ENCODE measurements at places on chromosomes 7 and 10. TPM values are rescaled to one million over a fixed set of nuclear protein-coding genes. Genes with fewer than 3 reads are reported as not detected.

GRCh38 chr10:12822126-12822892 lies 179.2 kb downstream of the CCDC3 start:
- no peak for DNase-seq

DNA sequence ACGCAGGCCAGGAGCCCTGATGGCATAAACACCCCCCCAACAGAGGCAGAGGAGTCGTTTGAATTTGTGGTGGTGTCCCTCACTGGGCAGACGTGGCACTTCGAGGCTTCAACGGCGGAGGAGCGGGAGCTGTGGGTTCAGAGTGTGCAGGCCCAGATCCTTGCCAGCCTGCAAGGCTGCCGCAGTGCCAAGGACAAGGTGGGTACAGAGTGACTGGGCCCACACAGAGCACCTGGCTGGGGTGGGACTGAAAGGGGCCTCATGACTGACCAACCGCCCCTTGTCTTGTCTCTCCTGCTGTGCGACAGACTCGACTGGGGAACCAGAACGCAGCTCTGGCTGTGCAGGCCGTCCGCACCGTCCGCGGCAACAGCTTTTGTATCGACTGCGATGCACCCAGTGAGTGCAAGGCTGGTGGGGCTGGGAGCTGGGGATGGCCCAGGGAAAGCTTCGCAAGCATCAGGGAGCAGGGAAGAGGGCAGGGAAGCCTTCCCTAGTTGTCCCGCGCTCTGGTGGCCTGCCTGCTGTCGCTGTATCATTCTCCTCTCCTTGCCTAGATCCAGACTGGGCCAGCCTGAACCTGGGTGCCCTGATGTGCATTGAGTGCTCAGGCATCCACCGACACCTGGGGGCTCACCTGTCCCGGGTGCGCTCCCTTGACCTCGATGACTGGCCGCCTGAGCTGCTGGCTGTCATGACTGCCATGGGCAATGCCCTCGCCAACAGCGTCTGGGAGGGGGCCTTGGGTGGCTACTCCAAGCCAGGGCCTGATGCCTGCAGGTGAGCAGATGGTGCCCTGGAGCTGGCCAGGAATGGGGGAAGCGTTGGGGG lies 25.4 kb downstream of the GBX1 start:
- no peak for DNase-seq

DNA sequence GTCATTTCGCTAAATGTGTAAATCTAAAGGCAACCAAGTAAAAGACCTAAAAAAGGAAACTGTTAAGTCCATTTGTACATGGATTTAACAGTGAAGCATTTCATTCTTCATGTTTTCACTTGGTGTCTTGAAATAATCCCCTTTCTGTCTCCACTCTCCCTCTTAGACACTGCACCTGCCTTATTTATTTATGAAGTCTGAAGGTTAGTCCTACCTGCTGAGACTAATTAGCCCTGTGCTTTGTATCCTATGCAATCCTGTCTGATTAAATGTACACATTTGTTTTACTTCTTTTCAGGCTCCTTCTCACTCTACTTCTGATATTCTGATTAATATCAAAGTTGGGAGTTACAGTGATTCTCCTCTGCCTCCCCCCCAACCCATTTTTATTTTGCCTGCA lies 1.9 kb upstream of the TCF7L2 start:
- DNase-seq: no peak

GRCh38 chr7:102874166-102874829 lies 38.5 kb upstream of the LRRC17 start:
- DNase-seq: no peak

GRCh38 chr10:416091-416515 lies 273.4 kb downstream of the DIP2C start:
- no peak for DNase-seq

GRCh38 chr7:153130052-153130451 lies 370.5 kb downstream of the ACTR3B start:
- DNase-seq: no peak

DNA sequence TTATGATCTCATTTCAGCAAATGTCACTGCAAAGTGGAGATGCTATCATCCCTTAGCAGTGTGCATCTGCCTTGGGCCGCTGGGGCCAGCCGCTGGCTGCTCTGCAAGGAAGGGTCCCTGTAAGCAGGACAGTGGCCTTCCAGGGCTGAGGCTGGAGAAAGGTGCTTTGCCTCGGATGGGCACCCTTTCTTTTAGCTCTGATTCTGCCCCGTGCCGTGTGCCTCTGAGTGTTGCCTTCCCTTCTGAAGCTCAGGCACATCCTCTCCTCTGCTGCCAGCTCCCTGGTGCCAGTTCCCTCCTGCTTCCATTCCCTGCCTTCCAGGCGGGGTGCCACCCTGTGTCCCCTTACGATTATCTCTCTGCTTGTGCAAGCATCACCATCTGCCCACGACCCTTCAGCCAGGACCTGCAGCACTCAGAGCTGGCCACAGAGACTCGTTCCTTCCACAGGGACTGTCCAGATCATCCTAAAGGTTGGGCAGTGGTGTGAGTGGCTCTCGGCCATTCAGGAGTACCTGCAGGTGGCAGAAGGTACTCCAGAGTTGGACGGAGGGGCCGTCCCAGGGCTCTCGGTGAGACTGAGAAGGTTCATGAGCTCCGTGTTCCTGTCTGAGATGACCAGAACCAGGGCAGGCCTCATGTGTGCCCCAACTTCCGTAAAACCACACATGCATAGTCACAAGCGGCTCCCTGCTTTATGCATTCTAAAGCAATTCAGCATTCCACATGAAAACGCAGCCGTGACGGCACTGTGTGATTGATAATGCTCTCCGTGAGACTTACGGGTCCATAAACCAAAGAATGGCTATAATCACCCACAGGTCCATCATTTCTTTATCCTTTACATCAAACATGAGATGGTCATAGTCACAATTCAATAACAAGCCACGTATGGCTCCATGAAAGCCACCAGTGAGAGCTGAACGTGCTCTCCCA lies 371.4 kb downstream of the DNAJB6 start:
- DNase-seq: no peak

The GSTO2 gene
- 37.7 TPM for polyA plus RNA-seq

The NANOS1 gene
- 4.4 TPM for polyA plus RNA-seq

The MMD2 gene
- polyA plus RNA-seq: not detected

The NUDT13 gene
- 4.1 TPM for polyA plus RNA-seq

The ARHGAP22 gene
- 1.7 TPM for polyA plus RNA-seq

Data from renal pelvis (tissue), 12 donors.